Endothelial cell (in vitro differentiated cells): ENCODE measurements at places on chromosomes 13 and 19. TPM values are rescaled to one million over a fixed set of nuclear protein-coding genes. Genes with fewer than 3 reads are reported as not detected.
A peak's percentile ranks its signal among the peaks of the same experiment; 100 is the strongest.

DNA sequence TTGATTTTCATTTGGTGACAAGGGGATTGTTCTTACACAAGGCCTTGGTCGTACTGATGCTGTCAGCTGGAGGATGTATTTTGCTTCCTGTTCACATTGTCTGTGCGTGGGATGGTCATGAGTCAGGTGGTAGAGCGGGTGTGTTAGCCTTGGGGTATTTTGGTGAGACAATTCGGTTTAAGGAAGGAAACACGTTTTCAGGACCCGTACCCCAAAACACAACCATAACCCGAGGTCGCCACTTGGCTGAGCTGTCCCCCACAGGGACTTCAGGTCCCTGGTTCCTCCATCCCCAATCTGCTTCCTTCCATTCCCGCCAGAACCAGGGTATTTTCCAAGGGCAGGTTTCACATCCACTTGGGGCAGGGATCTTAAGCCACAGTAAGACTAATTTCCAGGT is 15.0 kb downstream of the MYO9B start:
- no peak overlapping the region for H3K4me3 ChIP-seq
- no peak for DNase-seq
- H3K36me3 ChIP-seq = peaks cover 13% of the 10 kb centered on the region
- peaks cover 5% of the 10 kb centered on the region for H3K27me3 ChIP-seq
- H3K27ac ChIP-seq = peak overlapping the region; percentile 66

- no peak overlapping the region for H3K4me3 ChIP-seq
- no peak for DNase-seq
- no peak overlapping the region for H3K27ac ChIP-seq
- H3K36me3 ChIP-seq = no peaks in the 10 kb centered on the region
Measured at GRCh38 chr13:43153436-43154090, 130.2 kb downstream of the DNAJC15 start.

- DNase-seq = no peak
- peaks cover 7% of the 10 kb centered on the region for H3K27me3 ChIP-seq
- peaks cover 4% of the 10 kb centered on the region for H3K36me3 ChIP-seq
Measured at GRCh38 chr13:113048766-113049165, 56.8 kb upstream of the F7 start.

The CDX2 gene
- 0.33 TPM for total RNA-seq

The ZNF99 gene
- not detected for total RNA-seq

The TJP3 gene
- 3.1 TPM for total RNA-seq

DNA sequence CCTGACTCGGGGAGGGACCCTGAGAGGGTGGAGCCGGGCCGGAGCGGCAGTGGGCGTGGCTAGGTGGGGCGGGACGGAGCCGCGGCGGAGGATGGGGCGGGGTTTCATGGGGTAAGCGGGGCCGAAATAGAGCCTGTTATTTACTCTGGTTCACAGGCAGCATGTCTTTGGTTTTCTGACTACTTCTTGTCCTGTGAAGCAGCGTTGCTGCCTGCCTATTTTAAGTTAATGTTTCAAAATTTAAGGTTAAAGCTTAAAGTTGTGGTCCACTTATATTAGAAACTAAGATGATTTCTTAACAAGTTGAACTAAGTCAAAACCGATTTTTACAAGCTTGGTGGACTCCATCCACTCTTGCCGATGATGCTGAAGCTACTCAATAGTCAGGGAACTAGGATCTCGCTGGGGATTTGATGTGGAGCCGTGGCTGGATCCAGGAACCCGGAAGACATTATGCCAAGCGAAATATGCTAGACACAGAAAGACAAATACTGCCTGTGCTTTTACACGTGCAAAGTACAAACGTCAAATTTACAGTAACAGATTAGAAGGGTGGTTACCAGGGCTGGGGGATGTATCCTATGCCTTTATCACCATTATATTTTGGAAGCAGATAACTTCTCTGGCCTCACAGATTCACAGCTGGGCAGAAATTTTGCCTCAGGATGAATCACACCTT is 433 bp upstream of the ZNF616 start:
- DNase-seq = no peak
- H3K27me3 ChIP-seq = peaks cover 18% of the 10 kb centered on the region
- peaks cover 12% of the 10 kb centered on the region for H3K4me1 ChIP-seq
- peaks cover 48% of the 10 kb centered on the region for H3K36me3 ChIP-seq

DNA sequence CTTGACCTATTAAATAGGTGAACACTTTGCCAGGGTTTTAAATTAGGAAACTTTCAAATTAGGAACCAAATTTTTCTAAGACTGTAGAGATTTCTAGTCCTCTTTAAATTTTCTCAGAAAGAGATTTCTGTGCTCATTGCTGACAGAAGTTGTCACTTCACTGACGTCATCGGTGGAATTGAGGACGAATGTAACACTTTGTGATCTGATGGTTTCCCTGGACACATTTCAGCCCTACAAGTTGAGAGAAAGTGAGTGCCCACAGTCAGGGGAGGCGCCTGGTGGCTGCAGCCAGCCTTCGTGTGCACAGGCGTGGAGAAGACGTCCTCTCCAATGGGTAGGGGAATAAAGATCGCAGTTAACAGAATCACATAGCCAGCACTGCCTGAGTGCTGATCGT is 396.5 kb upstream of the TSHZ3 start:
- no peak overlapping the region for H3K27ac ChIP-seq
- H3K36me3 ChIP-seq = no peaks in the 10 kb centered on the region
- no peak for DNase-seq
- H3K4me1 ChIP-seq = no peaks in the 10 kb centered on the region
- no peaks in the 10 kb centered on the region for H3K27me3 ChIP-seq

The IGFL2 gene
- not detected for total RNA-seq

- H3K36me3 ChIP-seq = no peaks in the 10 kb centered on the region
- no peak for DNase-seq
- H3K4me3 ChIP-seq = no peak overlapping the region
- peak overlapping the region; percentile 83 for H3K27ac ChIP-seq
Measured at GRCh38 chr13:64723724-64724123, 2506.4 kb downstream of the PCDH9 start.
